Stimulated activated CD4-positive, alpha-beta T cell treated with anti-CD3 and anti-CD28 coated beads, Interleukin-4, amount 100 ng/mL, for 48 hours (primary cell): ENCODE measurements at places on chromosomes 16 and 17.

GRCh38 chr16:68374246-68374805 lies 63.5 kb downstream of the PRMT7 start:
- DNase-seq, result no peak

- DNase-seq, result no peak
Measured at GRCh38 chr16:67255553-67256221, 6.9 kb downstream of the SLC9A5 start.

- DNase-seq, result no peak
Measured at GRCh38 chr17:19391432-19391831, 4.4 kb upstream of the MFAP4 start.

GRCh38 chr16:60304720-60305119 lies 1570.6 kb upstream of the GOT2 start:
- DNase-seq, result no peak

DNA sequence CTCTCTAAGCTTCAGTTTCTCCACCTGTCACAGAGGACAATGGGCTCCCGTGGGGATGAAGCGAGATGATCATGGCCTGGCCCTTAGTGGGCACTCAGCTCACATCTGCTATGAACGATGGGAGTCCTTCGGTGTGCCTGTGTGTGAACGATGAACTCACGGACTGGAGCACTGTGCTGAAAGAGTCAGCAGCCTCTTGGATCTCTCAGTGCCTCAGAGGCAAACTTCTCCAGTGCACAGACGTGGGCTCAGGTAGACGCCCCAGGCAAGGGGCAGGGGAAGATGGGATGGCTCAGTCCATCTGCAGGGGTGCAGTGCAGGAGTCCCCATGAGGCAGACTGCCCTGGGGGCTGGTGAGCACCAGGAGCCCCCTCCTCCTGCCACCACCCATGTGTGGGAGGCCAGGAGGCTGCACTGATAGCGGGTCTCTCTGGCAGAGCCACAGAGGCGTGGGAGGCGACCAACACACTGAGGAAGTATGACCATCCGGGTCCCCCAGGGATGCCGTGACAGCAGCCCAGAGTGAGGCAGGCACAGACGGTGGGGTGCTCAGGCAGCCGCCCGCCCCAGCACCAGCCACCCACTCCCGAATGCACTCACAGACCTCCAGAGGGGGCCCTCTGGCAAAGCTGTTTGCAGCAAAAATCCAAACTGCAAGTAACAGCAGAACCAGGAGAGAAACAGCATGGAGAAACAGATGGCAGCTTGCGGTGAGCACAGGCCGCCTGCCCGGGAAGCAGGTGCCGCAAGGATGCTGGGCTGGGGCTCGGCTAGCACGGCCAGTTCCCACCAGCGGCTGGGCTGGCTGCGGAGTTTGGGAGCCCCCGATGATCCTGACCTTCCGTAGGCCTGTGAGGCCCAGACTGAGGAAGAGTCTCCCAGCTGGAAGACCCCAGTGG lies 82.7 kb downstream of the RPH3AL start:
- DNase-seq, result no peak

- DNase-seq, result no peak
Measured at GRCh38 chr17:74737299-74738050, 419 bp downstream of the RAB37 start.

GRCh38 chr17:38797158-38797490 lies 2.2 kb downstream of the PIP4K2B start:
- DNase-seq, result no peak

- DNase-seq, result no peak
Measured at GRCh38 chr17:33637534-33637933, 344.4 kb upstream of the ASIC2 start.

DNA sequence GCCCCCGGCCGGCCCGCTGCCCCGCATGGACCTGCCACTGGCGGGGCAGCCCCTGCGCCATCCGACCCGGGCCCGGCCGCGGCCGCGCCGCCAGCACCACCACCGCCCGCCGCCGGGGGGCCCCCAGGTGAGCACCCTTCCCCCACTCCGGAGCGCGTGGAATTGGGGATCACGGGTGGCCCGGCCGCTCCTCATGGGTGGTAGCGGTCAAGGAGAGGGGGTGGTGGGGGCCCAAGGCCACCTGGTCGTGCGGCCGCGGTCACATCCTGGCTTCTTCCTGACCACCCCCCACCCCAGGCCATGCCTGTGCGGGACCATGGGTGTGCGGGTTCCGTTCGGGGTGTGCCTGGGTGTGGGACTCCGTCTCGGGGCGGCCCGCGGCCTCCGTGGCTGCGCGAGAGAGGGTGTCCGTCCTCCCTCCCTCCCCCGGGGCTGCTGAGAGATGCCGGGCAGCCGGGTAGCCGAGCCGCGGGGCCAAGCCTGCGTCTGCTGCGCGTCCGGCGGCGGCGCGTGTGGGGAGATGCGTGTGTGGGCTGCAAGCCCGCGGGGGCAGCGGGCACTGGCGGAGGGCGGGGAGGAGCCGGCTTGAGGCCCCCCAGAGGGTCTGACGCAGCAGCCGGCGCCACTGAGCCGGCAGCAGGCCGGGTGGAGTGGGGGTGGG lies 6.8 kb downstream of the ACD start:
- no peak for DNase-seq

GRCh38 chr16:83606486-83607030 lies 201.2 kb upstream of the HSBP1 start:
- no peak for DNase-seq

GRCh38 chr17:36755586-36755985 lies 154.2 kb downstream of the MRM1 start:
- peak; percentile 15 for DNase-seq

GRCh38 chr17:35906191-35906925 lies 24.2 kb downstream of the RDM1 start:
- no peak for DNase-seq

GRCh38 chr17:46025510-46026165 lies 26.6 kb downstream of the STH start:
- no peak for DNase-seq

- no peak for DNase-seq
Measured at GRCh38 chr17:57338257-57338914, 82.1 kb downstream of the MSI2 start.

- no peak for DNase-seq
Measured at GRCh38 chr16:81902025-81902424, 109.2 kb downstream of the SDR42E1 start.

DNA sequence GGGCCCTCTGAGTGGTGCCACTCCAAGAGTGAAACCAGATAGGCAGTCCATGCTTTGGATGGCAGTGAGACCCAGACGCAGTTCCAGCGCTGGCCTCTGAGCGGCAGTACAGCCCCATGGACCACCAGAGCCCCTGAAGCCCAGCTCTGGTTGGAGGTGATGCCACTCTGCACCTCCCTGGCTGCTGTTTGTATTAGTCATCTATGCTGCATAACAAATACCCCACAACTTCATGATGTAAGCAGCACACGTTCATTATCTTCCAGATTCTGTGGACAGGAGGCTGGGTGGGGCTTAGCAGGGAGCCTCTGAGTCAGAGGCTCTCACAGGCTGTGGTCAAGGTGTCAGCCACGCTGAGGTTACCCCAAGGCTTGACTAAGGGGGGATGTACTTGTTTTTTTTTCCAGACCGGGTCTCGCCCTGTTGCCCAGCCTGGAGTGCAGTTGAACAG lies 5.1 kb upstream of the NME4 start:
- DNase-seq, result peak; percentile 73

DNA sequence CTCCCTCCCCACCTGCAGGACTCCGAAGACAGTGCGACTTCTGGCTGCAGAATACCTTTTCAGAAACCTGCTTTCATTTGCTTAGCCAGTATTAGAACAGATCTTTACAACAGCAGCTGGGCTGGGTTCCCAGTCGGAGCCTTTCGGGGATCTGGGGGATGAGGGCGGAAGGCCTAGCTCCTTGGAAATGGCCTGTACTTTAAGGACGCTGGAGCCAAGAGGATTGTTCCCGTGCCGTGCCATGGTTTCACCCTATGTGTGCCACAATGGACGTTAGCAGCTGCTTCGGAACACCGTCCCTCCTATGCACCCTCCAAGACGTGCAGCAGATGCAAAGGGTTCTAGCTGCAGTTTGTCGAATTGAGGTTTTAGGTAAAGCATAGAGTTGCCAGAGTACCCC lies 16.2 kb downstream of the KCTD2 start:
- DNase-seq, result no peak

DNA sequence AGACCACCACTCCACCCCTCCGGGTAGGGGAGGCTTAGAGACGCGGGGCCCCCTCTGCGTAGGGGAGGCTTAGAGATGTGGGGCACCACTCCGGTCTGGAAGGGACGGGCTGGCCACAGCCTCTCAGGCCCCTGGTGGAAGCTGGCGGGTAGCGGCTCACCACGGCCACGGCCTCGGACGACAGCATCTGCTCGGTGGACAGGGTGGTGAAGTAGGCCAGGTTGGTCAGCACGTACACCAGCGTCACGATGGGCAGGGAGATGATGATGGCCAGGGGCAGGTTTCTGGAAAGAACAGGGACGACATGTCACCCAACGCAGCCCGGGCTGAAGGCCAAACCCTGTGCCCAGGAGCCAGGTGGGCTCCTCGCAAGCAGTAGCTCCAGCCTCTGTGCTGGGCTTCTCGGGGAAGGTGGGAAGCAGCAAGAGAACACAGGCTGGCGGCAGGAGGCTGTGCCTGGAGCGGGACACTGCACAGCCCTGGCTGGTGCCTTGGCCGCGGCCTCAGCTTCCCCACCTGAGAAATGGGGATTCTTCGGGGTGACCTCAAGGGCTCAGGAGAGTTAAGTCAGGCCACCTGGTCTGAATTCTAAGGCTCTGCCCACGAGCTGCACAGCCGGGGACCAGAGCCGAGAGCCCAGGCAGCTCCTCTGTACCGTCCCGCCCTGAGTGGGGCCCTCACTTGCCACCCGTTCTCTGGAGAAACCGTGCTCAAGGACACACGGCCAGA lies 29.6 kb downstream of the SLC7A5 start:
- no peak for DNase-seq

- DNase-seq, result no peak
Measured at GRCh38 chr17:43010667-43011308, 4.2 kb downstream of the IFI35 start.

DNA sequence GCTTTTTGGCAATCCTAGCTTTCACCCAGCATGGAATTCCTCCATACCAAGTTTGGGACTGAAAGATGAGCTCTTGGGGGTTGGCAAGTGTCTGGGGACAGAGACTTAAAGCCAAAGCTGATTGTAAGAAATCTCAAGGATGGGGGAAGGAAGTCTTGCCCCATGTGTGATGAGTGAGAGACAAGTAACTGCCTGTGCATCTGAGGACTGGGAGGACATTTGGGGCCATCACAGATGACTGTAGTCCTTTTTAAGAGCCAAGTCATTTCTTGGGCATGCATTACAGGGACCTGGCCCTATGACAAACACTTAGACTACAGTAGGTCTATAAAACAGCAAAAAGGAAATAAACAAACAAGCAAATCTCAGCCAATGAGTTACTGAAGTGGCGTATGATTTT lies 36.3 kb upstream of the CCL2 start:
- no peak for DNase-seq

GRCh38 chr16:31131841-31132271 lies 3.7 kb downstream of the PRSS8 start:
- DNase-seq, result no peak

DNA sequence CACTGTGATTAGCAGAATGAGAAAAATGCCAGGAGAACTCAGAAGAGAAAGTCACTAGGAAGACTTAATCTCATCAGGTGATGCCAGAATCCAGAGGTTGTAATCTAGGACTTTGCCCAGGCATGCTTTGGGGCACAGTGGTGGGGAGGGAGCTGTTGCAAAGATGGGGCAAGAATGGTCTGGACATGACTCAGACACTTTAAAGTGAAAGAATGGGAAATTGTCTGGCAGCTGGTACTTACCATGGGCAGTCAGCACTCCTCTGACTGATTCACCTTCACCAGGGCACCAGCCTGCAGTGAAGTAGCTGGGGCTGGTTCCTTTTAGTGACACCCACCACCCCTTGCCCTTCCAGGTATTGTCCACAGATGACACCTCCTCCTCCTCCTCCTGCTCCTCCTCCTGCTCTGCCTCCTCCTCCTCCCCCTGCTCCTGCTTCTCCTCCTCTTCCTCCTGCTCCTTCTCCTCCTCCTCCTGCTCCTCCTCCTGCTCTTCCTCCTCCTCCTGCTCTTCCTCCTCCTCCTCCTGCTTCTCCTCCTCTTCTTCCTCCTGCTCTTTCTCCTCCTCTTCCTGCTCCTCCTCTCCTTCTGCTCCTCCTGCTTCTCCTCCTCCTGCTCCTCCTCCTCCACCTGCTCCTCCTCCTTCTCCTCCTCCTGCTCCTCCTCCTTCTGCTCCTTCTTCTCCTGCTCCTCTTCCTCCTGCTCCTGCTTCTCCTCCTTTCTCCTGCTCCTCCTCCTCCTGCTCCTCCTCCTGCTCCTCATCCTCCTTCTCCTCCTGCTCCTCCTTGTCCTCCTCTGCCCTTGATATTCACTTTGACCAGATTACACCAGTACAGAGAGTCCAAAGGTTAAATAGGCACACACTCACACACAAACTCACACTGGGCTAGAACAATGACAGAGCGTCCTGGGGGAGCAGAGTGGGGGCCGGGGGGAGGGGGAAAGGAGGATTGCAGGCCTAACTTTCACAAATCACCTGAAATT lies at the start of gene CHD9NB:
Gene CHD9NB (minus strand): TSS at position 379 of the 983 bp plus-strand sequence. CDS start 8,739 bp downstream, outside the sequence.
- no peak for DNase-seq

DNA sequence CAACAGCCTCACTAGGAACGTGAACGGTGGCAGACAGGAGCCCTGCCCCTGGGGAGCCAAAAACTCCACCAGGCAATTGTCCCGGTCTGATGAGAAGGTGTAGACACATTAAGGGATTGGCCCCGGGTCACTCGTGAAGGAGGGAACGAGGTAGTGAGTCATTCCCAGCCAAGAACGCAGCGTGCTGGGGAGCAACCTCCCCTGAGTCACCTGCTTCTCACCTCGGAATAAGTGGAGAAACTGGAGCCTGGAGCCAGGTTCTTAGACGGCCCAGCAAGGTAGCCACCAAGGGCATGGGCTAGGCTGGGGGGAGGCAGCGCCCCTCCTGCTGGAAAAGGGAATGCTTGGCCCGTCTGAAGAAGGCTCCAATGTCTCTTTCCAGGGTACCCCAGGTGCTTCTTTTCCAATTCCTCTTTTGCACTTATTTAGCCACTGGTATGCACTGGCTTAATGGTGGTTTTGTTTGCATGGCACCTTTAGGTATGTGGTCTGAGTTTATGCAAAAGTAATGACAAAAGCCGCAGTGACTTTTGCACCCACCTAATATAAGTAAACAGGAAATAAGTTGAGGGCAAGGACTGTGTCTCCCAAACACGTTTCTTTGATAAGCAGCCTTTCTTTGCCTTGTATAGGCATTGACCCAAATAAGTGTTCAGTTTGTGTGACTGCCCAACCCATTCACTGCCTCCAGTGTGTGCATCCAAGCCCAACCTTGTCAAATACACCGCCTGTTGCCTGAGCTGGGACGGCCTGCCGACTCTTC lies 1.8 kb upstream of the HELZ start:
- no peak for DNase-seq

- DNase-seq, result peak; percentile 53
Measured at GRCh38 chr17:79612468-79613194, 1.8 kb upstream of the RBFOX3 start.

- no peak for DNase-seq
Measured at GRCh38 chr16:1859650-1860049, 12.3 kb downstream of the MEIOB start.

DNA sequence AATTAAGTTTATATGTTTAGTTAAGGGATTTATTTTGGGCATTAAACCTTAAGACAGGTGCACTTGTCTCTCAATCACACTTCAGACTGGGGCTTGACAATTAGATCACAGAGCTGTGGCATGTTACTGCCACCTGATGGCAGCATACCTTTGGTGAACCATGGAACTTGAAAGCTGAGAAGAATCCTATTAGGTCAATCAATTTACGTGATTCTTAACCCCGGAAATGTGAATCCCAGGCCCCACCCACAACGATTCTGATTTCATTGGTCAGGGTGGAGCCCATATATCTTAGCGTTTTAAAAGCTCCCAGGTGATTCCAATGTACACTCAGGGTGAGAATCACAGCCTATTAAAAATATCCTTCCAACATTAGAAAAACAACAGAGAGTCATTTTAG lies 91.0 kb downstream of the GSG1L start:
- peak; percentile 20 for DNase-seq
